ENCODE measurements at places on chromosomes 3 and 15.

GRCh38 chr3:23961913-23962312 is 16.8 kb downstream of the NR1D2 start:
- no peak for DNase-seq

DNA sequence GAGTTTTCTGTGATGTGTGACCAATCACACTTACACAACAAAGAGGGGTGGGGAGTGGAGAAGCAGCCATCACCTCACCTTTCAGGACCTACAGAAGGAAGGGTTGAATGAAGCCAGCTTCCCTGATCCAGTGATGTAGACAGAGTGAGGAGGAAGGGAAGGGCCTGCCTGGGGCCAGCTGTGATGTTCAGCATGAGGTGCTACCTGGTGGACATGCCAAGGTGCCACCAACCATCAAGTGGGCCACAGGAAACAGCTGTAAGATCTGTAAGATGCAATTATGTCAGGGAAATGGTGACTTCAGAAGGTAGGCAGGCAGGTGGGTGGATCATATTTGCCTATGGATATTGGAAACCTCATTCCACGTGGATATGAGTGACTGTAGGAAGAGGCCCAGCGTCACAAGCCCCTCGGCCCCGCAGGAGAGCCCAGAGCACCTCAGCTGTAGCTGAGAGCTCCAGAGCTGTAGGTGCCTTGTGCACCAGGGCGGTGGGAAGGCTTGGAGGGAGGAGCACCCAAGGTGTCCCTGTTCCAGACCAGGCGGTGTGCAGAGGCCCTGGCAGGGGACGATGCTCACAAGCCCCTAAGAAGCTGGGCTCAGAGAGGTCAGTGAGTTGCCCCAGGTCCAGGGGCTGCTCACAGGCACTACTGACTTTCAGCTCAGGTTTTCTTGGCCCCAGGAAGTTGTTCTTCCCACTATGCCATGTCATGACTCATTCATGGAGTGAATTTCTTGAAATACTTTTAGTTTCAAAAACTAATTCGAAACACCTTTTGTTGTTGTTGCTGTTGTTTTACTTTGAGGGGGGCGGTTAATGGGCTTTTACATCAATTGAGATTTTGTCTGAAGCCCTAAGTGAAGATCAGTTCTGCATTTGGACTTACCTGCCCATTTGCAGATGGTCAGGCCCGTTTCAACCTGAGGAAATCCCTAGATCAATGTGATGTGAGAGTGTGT is 94.2 kb upstream of the ALDH1A3 start:
- DNase-seq: no peak

GRCh38 chr3:37688756-37689155 is 172.9 kb upstream of the CTDSPL start:
- DNase-seq: no peak

DNA sequence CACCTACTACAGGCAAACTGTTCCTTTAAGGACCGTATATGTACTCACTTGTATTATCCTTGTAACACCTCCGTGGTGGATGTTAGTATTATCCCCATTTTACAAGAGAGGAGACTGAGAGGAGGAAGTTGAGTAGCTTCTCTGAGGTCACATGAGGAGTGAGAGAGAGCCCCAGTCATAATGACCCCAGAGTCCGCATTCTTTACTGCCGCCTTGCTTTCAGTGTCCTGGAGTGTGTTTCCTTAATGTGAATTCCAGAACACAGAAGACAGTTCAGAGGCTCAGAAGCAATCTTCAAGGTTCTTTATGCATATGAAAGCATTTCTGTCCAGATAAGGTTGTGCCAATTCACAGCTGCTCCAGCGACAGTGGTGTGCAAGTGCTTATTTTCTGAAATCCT is 199.2 kb downstream of the CACNA2D3 start:
- DNase-seq: no peak

DNA sequence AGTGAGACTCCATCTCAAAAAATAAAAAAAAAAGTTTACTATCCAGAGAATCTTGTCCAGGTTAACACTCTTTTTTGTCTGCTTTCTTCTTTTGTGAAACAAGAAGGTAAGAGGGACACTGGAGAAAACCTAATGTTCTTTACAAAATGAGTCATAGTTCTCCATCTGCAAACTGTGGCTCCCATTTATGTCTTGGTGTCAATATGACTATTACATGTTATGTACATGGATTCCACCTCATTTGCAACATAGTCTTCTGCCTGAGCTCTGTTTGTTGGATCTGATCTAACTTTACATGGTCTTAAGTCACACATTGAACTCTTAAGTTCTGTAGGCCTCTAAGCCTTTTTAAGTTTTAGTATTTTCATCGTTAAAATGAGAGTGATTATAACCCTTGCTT is 421.2 kb upstream of the TPRG1 start:
- DNase-seq: no peak

DNA sequence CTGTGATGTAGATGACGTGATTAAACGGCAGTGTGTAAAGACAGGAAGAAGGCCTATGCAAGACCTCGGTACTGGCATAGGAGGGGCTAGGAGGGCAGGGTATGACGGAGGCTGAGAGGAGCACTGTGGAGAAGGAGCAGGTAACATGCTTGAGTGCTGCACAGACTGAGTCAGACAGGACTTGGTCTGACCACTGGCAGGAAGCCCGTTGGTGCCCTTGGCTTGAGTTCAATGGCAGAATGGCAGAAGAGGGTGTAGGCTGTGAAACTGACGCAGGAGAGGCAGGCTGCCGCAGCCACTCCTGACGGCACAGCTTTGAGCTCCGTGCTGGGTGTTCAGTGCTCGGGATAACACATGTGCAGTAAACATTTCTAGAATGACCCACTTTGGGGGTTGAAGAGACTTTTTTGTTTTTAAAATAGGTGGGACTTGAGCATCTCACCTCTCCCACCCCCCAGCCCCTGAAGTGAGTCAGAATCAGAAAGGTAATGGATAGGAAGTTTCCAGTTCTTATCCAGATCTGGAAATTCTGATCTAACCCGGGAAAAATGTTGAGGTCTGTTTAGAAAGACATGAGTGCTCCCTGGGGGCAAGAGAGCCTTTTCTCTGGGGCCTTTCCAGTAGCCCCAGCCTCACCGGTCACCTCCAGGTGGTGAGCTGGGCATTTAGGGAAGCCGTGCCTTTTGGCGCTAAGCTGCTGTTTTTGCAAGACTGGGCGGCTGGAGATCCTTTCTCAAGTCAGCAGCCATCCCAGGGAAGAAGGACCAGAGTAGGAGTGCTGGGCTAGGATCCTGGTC is 126.4 kb downstream of the RPLP1 start:
- DNase-seq: no peak

Measured in fibroblast of skin of scalp (primary cell).